Esophagus squamous epithelium (tissue), 5 donors: ENCODE measurements at places on chromosomes 11 and 22.

DNA sequence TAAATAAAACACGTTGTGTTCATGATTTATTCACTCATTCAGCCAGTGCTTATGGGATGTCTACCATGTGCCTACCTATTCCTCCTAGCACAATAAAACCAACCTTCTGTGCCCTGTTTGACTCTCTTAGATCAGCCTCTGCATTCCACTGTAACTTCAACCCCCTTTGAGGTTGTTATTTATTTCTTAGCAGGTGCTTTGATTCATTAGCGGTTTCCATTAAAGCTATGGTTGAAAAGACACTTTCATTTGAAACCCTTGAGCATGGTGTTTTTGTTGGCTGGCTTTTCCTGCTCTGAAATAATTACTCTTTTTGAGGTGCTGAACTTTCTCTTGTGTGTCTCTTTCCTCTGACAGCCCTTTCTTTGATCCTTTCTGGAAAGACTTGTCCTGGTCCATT lies 570.6 kb upstream of the LARGE1 start:
- no peaks in the 10 kb centered on the region for H3K36me3 ChIP-seq
- H3K27me3 ChIP-seq = no peaks in the 10 kb centered on the region
- no peak overlapping the region for H3K27ac ChIP-seq
- no peak overlapping the region for H3K4me3 ChIP-seq

DNA sequence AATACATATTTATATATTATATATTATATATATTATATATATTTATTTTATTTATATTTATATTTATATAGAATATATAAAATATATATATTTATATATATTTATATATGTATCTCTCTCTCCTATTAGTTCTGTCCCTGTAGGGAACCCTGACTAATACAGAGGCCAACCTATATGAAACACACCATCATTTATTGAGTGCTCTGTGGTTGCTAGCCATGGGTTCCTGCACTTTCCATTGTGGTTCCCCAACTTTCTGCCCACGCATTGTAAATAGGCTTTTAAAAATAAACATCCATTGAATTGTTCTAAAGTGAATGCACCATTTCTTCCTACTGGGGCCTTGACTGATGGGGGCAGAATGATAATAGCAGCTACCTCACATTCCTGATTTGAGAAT lies 93.8 kb upstream of the SESN3 start:
- no peaks in the 10 kb centered on the region for H3K27me3 ChIP-seq
- H3K4me1 ChIP-seq = no peaks in the 10 kb centered on the region
- no peak overlapping the region for H3K4me3 ChIP-seq
- H3K27ac ChIP-seq = no peak overlapping the region
- DNase-seq = no peak
- no peaks in the 10 kb centered on the region for H3K36me3 ChIP-seq

GRCh38 chr11:111185266-111185665 lies 60.3 kb upstream of the POU2AF2 start:
- H3K27ac ChIP-seq = no peak overlapping the region
- no peaks in the 10 kb centered on the region for H3K4me1 ChIP-seq
- DNase-seq = no peak
- H3K4me3 ChIP-seq = no peak overlapping the region

DNA sequence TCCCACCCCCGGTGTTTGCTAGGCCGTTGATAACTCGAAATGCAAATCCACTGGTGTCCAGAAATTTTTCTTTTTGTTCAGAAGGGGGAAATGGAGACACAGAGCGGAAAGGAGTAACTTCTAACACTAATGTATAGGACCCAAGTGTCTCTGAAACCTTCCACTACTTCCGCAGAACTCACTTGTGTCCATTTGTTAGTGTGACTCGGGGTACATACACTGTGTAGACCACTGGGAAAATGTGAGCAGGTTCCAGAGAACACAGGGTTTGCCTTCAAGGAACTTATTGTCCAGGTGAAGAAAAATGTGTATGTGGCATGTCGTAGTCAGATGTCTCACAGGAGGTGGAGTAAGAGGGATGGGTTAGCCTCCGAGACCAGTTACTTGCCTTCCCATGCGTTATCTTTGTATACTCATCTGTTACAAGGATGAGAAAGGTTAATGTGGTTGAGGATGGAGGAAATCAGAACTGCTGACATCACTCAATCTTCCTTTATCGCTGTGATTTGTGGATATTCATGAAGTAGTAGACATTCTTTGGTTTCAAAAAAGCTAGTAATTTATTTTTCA lies 857 bp downstream of the ARCN1 start:
- no peak for DNase-seq
- H3K4me3 ChIP-seq = peak overlapping the region; percentile 100
- peak overlapping the region; percentile 97 for H3K27ac ChIP-seq
- no peaks in the 10 kb centered on the region for H3K36me3 ChIP-seq

DNA sequence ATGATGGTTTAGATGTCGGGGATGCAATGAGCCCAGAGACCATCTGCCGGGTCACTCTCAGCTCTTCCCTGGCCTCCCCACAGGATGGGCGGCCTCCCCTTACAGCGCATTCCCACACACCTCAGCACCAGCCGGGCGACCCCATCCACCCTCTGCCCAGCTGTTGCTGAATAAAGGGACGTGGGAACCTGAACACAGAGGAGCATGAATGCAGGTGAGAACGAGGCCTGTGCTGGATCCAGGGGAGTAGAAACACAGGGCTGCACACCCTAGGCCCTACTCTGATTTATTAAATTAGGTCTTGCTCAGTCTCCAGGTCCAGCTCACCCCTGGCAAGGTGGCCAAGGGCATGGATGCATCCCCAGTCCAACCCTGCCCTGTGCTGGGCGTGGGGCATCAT lies 180.5 kb downstream of the CTTN start:
- no peaks in the 10 kb centered on the region for H3K27me3 ChIP-seq
- DNase-seq = no peak
- H3K4me1 ChIP-seq = no peaks in the 10 kb centered on the region
- no peak overlapping the region for H3K27ac ChIP-seq
- no peaks in the 10 kb centered on the region for H3K36me3 ChIP-seq

DNA sequence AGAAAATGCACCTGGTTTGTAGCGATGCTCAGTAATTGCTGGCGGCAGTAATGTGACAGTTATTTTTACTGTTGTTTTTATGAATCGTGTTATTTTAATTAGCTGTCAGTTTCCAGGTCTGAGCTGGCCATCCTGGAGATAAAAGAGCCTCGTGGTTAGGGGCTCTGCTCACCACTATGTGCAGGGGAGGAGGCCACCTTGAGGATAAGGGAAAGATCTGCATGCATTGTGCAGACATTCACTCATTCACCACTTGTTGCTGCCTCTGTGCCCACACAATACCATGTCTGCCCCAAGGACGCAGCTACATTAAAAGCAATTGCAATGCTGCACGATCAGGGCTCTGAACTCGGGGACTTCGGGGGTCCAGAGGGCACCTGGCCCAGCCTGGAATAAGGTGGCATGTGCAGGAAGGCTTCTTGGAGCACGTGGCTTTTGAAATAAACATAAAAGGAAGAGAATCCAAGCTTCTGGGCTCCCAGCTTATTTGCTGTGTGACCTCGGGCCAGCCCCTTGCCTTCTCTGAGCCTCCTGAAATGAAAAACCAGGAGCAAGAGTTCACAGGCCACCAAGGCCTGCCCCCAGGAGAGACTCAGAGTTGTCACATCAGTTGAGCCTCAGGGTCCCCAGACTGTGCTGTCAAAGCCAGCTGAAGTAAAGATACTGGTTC lies 44.7 kb upstream of the SHISAL1 start:
- no peak for DNase-seq
- H3K36me3 ChIP-seq = no peaks in the 10 kb centered on the region
- no peak overlapping the region for H3K27ac ChIP-seq
- H3K4me1 ChIP-seq = peaks cover 31% of the 10 kb centered on the region

DNA sequence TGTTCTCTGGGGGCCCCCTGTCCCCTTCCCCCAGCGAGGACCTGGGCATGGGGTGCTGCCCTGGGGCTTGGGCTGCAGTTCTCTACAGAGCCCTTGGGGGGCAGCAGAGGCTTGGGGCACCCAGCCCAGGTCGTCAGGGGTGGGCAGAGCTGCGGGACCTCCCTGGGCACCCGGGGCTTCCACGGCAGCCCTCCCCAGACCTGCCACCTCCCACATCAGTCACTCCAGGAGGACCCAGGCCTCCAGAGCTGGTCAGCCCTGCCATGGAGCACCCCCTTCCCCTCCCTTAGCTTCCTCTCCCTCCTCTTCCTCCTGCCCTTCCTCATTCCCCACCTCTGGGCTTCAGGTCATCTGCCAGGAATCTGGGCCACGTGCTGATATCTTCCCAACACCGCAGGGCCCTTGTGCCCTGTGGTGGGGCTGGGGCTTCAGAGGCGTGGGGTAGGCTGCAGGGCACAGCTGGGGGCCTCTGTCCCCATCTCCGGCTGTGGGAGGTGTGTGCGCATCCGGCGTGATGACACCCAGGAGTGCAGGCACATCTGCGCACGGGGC lies 5.8 kb downstream of the TSPAN4 start:
- peaks cover 41% of the 10 kb centered on the region for H3K27me3 ChIP-seq
- H3K27ac ChIP-seq = no peak overlapping the region
- no peak for DNase-seq
- peak overlapping the region; percentile 62 for H3K4me3 ChIP-seq
- H3K36me3 ChIP-seq = no peaks in the 10 kb centered on the region
- H3K4me1 ChIP-seq = peaks cover 81% of the 10 kb centered on the region

- H3K4me1 ChIP-seq = peaks cover 28% of the 10 kb centered on the region
- H3K36me3 ChIP-seq = no peaks in the 10 kb centered on the region
- no peak for DNase-seq
- no peaks in the 10 kb centered on the region for H3K27me3 ChIP-seq
These were observed 17.5 kb upstream of the TXNRD2 start for GRCh38 chr22:19959043-19959586.
